ENCODE measurements at places on chromosomes 11 and 22.

DNA sequence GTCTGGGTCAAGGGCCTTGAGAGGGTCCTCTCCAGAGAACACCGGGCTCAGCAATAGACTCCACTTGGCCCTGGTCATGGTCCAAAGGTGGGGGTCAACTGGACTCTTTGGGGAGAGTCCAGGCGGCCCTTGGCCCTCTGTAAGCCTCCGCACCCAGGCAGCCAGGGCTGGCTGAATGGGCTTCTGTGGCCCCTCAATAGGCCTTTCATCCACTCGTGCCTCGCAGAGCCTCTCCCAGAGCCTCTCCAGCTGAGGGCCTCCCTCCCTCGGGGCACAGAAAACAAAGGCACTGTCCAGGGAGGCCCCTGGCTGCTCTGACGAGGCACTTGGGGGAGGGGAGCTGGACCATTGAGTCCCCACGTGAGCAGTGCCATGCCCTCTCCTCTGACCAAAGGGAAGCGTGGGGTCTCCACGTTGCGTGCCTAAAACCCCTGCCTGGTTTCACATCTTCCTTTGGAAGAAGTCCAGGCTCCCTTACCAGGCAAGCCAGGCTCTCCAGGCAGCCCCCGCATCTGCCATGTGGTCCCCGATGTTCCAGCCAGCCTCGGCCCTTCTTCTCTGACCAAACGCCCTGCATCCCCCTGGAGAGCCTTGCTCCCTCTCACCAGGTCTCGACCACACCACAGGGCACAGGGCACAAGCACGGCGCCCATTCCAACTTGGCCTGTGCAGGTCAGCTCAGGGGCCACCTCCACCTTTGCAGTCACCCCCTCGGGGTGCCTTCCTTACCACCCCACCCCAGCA, 15.5 kb downstream of the KIAA0930 start:
- no peak for DNase-seq

- DNase-seq: peak; percentile 46
Observed at GRCh38 chr11:16082095-16083055, 274.0 kb downstream of the SOX6 start.

DNA sequence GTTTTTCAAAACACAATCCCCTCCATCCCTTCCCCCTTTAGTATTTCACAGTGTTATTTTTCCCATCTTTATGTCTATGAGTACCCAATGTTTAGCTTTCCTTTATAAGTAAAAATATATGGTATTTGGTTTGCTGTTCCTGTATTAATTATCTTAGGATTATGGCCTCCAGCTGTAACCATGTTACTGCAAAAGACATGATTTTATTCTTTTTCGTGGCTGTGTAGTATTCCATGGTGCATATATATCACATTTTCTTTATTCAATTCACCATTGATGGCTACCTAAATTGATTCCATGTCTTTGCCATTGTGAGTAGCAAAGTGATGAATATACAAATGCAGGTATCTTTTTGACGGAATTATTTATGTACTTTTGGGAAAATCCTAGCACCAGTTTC, 346.4 kb upstream of the CNTN5 start:
- DNase-seq: no peak

DNA sequence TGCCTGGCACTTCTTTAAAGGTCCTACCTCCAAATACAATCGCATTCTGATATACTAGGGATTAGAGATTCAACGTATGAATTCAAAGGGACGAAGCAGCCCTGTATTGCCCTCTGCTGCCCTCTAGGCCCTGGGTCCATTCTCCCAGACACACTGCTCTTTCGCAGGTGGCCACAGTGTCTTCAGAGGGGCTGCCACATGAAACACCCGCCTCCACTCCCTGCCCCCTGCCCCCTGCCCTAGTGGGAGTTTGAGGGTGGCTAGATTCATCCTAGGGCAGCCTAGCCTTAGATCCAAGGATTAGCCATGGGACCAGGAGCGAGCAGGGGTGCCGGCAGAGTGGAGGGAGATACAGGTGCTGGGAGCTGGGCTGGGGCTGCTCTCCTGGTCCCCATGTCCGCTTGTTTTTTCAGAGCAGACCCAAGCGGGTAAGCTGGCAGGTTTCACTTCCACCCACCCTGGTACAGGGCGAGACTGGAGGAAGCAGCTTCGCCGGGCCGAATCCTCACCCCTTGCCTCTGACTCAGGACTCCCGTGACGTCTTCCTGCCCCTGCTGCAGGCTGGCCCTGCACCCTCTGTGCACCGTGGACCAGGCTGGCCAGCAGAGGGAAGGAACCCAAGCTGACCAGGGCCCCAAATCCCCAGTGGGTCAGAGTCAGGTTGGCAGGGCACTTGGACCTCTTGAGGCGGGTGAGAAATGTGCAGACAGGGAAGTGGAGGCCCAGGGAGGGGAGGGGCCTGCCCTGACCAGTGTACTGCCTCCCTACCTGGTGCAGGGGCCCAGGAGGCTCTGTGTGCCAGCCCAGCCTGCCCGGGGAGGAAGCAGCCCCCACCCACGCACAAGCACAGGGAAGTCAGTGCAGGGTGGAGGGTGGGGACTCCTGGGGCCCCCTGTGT, 28.4 kb upstream of the HMOX1 start:
- no peak for DNase-seq

DNA sequence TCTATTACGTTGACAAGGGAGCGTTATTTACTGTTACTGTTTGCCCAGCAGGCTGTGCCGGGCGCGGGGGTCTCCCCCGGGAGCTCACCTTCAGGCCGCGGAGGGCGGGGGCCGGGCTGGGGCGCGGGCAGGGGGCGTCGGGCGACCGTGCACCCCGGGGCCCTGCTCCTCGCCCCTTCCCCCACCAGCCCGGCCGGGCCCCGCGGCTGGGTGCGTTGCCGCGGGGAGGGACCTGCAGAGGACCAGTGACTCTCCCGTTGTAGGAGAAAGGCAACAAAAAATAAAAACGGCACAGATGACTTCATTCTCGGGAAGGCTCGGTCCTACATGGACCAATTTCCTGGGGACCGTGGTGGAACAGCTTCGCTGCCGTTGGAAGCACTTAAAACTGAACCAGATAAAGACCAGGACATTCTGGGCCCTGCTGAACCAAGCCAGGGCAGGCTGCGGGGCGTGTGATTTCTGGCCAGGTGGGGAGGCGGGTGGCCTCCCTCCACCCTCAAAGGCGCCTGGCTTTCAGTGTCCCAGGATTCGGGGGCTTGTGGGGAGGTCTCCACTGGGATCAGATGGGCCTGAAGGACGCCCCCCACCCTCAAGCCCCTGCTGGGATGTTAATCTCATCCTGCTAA, 57.4 kb downstream of the IGLL1 start:
- peak; percentile 35 for DNase-seq

DNA sequence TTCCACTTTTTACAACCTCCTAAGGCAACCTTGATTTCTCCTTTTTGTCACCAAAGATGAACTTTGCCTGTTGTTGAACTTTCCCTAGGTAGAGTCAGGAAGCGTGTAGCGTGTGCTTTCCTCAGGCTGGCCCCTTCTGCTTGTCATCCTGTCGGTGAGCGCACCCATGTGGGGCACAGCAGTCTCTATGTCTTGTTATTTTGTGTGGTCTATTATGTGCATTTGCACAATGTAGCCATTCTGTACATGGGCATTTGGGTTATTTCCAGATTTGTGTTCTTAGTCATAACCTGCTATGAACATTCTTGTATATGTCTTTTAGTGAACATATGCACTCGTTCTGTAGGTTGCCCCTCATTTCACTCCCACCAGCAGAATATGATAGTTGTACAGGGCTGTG, 34.9 kb downstream of the CABIN1 start:
- DNase-seq: no peak

DNA sequence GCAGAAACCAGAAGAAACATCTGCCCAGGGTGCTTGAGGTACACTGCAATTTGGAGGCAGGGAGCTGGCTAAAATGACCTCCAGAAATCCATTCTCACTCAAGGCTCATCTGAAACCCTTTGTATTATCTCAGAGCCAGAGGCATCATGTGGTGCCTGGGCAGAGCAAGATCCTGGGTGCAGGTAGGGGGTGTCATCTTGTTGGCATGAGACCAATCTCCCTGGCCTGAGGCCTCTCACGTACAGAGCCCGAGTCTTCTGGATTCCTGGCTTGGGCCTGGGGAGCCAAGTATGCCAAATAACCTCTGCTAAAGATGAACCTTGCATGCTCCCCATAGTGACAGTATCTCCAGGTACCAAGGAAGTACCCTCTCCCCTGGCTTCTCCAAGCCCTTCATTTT, 2.4 kb downstream of the LMO1 start:
- no peak for DNase-seq

All from muscle of arm (tissue), 14 donors.